Stimulated activated CD4-positive, alpha-beta T cell treated with anti-CD3 and anti-CD28 coated beads, TNF-alpha, amount 100 ng/mL, for 24 hours (primary cell): ENCODE measurements at places on chromosomes 6 and 20.

DNA sequence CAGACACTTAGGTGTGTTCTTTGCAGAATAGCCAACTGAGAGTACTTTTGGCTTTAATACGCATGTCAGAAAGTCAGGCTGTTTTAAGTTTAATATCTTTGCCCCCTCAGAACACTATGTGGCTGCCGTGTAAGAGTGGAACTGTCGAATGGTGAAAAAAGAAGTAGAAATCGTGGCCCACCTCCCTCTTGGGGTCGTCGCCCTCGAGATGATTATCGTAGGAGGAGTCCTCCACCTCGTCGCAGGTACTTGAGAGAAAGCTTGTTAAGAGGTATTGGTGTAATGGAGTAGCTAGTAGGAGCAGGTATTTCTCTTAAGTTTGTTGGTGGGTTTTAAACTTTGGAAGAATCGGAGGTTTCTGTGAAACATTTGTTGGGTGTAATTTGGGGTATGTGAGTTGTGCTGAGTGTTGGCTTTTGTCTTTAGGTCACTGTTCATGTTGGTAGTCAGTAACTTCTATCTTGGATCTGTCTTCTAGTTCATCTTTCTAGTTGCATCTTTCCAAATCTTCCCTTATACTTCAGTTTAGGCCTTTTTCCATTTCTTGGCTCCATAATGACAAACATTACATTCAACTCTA lies 4.7 kb downstream of the SRSF3 start:
- DNase-seq = no peak

DNA sequence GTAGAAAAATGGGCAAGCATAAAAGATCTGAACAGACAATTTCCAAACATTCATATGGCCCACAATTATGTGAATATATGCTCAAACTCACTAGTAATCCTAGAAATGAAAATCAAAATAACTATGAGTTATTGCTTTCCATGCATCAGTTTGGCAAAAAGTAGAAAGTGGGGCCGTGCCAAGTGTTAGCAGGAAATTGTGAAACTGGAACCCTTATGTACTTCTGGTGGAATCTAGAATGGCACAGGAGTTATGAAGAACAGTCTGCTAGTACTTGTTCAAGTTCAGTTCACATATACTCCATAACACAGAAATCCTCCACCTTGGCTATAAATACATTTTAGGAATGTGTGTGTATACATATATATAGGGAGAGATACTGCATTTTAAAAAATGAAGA lies 89.8 kb downstream of the EYA2 start:
- DNase-seq = no peak

DNA sequence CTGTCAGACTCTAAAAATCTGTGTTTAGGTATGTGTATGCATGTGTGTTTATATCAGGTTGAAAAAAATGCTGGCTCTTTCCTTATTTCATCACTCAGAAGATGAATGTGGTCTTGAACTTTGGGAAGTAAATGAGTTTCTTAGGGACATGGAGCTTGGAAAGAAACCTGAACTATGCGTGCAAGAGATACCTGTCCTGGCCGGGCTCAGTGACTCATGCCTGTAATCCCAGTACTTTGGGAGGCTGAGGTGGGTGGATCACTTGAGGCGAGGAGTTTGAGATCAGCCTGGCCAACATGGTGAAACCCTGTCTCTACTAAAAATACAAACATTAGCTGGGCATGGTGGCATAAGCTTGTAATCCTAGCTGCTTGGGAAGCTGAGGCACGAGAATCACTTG lies 4.4 kb upstream of the GLP1R start:
- DNase-seq = no peak

GRCh38 chr6:3377536-3378397 lies 79.1 kb downstream of the SLC22A23 start:
- no peak for DNase-seq
